ENCODE measurements at places on chromosomes 2 and 18.

DNA sequence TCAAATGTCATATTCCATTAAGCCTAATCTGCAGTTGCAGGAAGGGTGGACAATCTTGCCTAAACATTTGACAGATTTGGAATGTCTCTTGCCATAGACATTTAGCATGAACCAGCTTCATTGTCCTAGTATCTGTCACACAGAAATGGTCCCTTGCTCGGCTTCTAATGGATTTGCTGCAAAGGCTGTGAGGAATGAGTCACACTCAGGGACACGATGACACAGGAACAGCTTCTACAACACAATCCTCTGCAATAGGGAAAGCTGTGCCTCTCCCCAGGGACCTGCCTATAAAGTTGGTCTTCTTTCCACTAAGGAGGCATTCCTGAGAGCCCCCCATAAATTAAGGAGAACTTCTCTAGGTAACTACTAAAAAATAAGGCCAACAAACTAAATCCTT is 155.1 kb upstream of the L3MBTL4 start:
- no peak for DNase-seq

DNA sequence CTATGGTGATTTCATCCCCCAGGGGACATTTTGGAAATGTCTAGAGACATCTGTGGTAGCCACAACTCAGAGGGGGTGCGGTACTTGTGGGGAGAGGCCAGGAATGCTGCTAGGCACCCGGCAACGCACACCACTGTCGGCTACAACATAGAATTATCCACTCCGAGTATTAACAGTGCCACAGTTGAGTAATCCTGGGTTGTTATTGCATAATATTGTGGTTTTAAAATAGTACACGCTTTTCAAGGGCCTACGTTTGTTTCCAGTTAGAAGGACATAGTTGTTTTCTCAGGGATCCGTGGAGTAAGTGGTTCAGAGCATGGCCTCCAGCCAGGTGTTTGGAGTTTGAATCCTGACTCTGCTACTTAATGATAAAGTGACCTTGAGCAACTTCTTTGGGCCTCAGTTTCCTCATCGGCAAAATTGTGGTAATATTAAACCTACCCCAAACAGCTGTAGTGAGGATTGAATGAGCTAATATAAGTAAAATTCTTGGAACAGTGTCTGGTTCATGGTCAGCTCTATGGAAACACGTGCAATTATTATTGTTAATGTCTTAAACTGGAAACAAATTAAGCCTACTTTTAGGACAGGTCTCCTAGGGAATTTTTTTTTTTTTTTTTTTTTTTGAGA is 24.5 kb downstream of the CYP27A1 start:
- DNase-seq = no peak

DNA sequence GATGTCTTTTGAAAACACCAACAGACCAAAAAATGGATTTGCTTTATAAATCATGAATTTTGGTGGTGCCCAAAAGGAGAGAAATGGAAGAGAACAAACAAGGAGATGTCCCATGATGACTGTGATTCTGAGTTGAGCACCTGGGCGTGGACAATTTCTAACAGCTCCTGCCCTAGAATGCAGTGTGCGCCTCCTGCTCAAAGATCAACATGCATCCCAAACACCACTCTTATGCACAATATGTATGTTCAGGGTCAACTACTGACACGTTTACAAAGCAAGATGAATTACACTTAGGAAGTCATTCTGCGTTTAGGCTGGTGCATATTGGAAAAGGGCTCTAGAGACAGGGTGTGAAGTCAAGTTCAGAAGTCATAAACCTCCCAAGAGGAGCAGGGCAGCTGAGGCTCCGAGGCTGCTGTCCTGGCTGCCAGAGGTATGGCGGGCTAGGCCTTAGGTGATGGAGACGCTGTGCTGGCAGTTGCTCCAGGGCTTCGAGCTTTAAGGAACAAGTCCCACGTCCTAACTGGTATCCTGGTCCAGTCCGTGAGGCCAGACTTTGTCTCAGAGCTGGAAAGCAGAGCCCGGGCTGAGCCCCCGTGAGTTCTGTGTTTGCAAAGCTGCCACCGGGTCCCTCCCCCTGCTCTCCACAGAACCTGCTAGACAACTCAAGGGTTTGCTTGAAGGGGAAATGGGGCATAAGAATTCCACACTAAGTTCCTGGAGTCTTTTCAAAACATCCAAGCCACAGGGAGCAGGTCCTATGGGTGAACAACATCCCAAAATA is 74.0 kb downstream of the ZNF516 start:
- no peak for DNase-seq

DNA sequence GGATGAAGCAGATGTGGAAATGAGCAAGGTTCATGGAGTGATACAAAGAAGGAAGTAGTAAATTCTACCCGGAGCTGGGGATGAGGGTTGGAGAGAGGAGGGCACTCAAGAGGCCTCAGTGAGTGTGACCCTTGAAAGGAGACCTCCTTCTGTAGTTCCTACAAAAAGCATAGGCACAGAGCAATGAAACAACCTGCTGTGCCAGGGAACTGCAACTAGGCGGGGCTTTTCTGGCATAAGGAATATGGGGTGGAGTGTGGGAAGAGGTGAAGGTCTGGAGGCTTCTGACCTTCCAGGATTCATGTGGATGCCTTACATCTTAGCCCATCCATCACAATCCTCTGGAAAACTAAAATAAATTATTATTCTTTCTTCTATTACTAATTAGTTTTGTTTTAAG is 25.5 kb upstream of the PGAP1 start:
- DNase-seq = no peak

DNA sequence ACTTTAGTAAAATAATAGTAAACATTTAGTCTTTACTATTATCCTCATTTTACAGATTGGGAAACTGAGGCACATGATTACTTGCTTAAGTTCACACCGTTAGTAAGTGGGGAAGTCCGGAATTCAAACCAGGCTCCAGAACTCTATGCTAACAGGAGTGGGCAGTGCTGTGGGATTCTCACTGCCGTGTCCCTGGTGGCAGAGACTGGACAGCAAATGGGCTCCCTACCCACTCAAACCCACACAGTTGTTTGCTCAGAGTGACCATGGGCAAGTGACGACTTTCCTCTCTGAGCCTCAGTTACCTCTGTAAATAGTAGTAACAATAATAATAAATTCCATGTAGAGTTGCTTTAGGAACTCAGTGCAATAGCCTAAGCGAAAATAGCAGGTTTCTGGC is 24.0 kb downstream of the MAIP1 start:
- DNase-seq = no peak

DNA sequence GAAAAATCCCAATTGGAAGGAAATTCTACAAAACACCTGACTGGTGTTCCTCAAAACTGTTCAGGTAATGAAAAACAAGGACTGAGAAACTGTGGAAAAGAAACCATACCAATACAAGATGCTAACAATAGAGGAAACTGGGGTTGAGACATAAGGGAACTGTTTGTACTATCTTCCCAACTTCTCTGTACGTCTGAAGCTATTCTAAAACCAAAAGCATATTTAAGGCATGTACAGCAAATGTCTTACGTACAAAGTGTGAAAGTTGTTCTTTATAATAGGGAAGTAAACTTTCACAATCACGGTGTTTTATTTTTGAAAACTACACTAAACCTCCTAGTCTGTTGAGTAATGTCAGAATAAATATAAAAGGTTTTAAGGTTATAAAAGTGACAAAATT is 776.1 kb upstream of the RAB6C start:
- DNase-seq = no peak

DNA sequence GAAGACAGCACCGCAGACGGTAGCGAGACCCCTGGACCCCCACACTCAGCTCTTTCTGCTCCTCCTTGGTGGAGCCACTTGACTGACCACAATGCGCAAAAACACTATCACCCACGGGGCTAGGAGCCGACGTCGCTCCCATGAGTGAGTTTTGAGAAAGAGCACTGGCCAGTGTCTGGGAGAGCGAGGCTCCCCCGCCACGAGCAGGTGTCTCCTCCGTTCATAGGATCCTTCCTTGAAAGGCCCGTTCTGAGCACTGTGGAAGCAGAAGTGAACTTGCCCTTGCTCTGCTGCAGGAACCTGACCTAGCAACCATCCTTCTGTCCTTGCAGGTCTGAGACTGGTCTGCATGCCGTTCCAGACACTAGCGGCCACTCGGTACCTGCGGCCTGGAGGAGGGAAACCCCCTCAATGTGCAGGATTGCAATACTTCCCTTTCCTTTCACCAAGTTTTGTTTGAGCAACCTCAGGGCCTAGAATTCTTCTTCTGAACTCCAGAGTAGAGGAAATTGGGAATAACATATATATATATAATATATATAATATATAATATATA is 12.9 kb upstream of the ZNF516 start:
- DNase-seq = no peak

GRCh38 chr2:85449214-85449588 is 30.7 kb downstream of the SH2D6 start:
- no peak for DNase-seq

- no peak for DNase-seq
Observed at GRCh38 chr2:206271065-206271464, 3.4 kb upstream of the ZDBF2 start.

- no peak for DNase-seq
Observed at GRCh38 chr2:183495589-183496267, 371.5 kb downstream of the NUP35 start.

DNA sequence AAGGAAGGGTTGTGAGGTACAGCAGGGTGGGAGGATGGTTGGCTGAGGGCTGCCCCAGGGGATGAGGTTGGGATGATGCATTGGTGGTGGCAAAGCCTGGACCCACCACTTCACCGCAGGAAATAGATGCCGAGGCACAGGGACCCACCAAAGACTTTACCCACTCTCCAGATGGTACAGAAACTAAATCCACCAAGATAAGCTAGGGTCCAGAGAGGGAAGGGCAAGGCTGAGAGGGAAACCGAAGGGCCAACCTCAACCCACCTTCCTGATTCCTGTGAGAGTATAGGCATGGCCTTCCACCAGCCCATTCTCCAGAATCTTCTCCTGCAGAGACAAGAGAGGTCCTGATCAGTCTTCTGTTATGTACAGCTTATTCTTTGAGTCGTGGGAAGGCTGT is 18.1 kb downstream of the CAPN14 start:
- no peak for DNase-seq

DNA sequence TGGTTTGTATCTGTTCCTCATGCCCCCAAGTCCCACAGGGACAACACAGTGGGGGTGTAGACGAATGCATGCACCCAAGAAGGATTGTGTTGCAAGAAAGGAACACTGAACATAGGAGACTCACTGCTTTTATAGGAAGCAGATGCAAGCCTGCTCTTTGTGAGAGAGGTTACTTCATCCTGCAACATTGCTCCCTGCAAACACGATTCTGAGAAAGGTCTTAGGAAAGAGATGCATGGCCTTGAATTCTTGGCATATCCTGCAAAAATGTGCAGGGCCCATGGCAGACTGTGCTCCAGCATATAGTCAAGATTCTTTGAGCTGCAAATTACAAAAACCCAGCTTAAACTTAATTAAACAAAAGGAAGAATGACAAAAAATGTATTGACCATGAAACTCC is 312.2 kb upstream of the MGAT5 start:
- no peak for DNase-seq

DNA sequence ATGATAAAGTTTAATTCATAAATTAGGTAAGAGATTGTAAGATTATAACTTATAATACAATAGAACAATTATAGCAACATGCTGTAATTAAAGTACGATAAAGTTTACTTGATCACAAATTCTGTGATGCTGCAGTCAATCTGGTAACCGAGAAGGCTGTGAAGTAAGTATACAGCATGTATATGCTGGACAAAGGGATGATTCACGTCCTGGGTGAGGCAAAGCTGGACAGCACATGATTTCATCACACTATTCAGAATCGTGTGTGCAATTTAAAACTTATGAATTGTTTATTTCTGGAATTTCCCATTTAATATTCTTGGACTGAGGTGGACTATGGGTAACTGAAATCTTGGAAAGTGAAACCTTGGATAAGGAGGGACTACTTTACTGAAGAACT is 522.2 kb upstream of the CNTNAP5 start:
- no peak for DNase-seq

GRCh38 chr2:19574778-19575260 is 216.4 kb upstream of the OSR1 start:
- DNase-seq = no peak

- peak; percentile 35 for DNase-seq
Observed at GRCh38 chr2:219509780-219510511, 4.3 kb upstream of the ASIC4 start.

DNA sequence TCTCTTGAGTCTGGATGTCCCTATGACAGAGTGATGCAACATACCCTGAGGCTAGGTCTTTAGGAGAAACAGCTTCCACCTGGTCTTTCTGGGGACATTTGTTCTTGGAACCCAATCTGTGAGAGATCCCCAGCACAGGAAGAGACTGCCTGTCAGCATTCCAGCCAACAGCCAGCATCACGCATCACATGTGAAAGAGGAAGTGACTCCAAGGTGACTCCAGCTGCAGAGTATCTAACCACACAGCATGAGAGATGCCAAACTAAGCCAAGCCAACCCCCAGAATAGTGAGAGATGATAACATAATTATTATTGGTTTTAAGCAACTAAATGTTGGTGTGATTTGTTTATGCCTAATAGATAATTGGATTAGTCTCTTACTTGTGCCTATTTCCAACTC is 35.7 kb downstream of the C18orf63 start:
- no peak for DNase-seq

DNA sequence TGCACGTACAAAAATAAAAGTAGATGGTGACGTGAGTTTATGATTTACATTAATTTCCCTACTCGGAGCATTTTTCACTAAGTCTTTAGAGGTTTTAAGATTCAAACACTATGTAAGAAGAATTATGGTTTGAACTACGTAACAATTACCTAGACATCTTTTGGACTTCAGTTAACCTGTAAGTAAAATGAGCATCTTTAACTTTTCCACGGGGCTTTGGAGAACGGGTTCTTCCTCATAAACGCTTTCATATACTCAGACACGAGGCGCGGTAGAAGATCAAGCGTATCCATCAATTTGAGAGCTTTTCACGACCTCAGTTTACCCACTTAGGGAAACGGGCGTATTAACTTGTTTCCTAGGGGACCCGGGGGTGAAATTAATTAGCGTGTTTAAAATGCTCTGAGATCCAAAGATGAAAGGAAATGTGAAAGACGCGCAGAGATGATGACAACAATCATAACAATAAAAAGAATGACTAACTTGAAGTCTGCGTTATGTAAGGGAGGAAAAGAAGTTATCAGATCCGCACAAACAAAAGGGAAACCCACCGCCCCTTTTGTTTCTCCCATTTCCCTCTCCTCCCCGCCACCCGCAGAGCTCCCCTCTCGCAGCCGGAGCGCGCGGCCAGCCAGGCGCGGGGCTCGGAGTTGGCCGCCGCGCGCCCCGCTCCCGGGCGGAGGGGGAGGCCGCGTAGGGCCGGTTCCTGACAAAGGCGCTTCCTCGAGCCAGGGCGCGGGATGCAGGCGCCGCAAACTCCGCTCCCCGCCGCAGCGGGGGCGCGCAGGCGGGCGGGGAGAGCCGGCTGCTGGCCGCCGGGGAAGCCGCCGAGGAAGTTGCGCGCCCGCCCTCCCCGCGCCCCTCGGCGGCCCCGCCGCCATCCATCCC is 807 bp downstream of the PELI1 start:
- no peak for DNase-seq

GRCh38 chr2:37379881-37380296 is 35.5 kb downstream of the QPCT start:
- DNase-seq = no peak

All from activated CD4-positive, alpha-beta T cell treated with anti-CD3 and anti-CD28 coated beads, Interleukin-2, amount 50 U/mL, for 4 hours (primary cell).